GM12878 (cell line): ENCODE measurements at places on chromosomes 7 and 10.

DNA sequence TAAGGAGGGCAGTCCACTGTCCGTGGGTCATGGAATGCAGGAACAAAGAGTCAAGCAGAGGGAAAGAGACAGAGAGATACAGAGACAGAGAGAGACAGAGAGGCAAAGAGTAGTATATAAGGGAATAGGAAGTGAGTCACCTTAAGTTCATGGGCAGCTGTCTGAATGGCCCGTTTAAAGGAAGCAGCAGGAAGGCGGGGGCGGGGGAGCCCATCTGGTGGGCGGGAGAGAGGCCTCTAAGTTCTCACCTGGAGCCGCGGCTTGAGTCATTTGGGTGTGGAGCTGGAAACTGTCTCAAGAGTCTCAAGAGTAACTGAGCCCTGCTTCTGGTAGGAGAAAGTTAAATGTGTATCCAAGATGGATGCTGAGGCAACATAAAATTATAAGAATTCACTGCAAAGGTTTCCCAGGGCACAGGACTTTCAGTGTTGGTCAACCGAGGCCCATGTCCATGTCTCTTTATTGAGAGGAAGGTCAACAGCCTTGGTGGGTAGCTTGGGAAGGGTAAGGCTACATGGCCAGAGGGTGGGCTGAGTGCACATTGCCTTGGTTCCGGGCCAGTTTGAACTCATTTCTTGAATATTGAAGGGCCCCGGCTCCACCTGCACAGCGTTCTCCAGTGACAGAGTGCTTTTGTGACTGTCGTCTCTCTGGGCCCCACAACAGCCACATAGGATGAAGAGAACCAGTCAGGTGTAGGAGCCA lies 85.5 kb upstream of the CACUL1 start:
- H3K36me3 ChIP-seq, result no peaks in the 10 kb centered on the region
- no peak overlapping the region for H3K27ac ChIP-seq
- H3K4me3 ChIP-seq, result no peak overlapping the region
- H3K27me3 ChIP-seq, result no peaks in the 10 kb centered on the region; the same call in 1 of the 2 replicates
- DNase-seq, result no peak

GRCh38 chr10:34967335-34967880 lies 122.7 kb downstream of the CUL2 start:
- no peak overlapping the region for H3K4me3 ChIP-seq
- H3K4me1 ChIP-seq, result no peaks in the 10 kb centered on the region
- H3K36me3 ChIP-seq, result no peaks in the 10 kb centered on the region
- no peak overlapping the region for H3K27ac ChIP-seq

GRCh38 chr10:51894771-51895578 lies 195.6 kb upstream of the CSTF2T start:
- no peak for DNase-seq
- no peaks in the 10 kb centered on the region for H3K27me3 ChIP-seq

- DNase-seq, result no peak
- H3K27ac ChIP-seq, result no peak overlapping the region
- H3K36me3 ChIP-seq, result no peaks in the 10 kb centered on the region
- no peaks in the 10 kb centered on the region for H3K27me3 ChIP-seq
- no peaks in the 10 kb centered on the region for H3K4me1 ChIP-seq
Measured at GRCh38 chr7:72445075-72445474, 32.9 kb upstream of the CALN1 start.

- H3K27me3 ChIP-seq, result no peaks in the 10 kb centered on the region
- peak overlapping the region; percentile 66 for H3K27ac ChIP-seq
Measured at GRCh38 chr7:74306730-74307469, 17.7 kb downstream of the CLIP2 start.

- H3K27me3 ChIP-seq, result no peaks in the 10 kb centered on the region
- H3K27ac ChIP-seq, result no peak overlapping the region
- no peak for DNase-seq
- H3K4me1 ChIP-seq, result peaks cover 20% of the 10 kb centered on the region
- no peaks in the 10 kb centered on the region; the same call in 1 of the 2 replicates for H3K36me3 ChIP-seq
Measured at GRCh38 chr10:102457591-102458150, 6.3 kb upstream of the C10orf95 start.

- peak overlapping the region; percentile 71 for H3K4me3 ChIP-seq
- H3K4me1 ChIP-seq, result no peaks in the 10 kb centered on the region; the same call in 1 of the 2 replicates
- no peaks in the 10 kb centered on the region; the same call in 1 of the 2 replicates for H3K27me3 ChIP-seq
- DNase-seq, result no peak
Measured at GRCh38 chr10:59708816-59709394, 745 bp downstream of the SLC16A9 start.

GRCh38 chr10:110003524-110003885 lies 4.3 kb upstream of the ADD3 start:
- no peaks in the 10 kb centered on the region for H3K27me3 ChIP-seq
- H3K36me3 ChIP-seq, result no peaks in the 10 kb centered on the region
- H3K4me1 ChIP-seq, result peaks cover 18% of the 10 kb centered on the region
- no peak for DNase-seq
- H3K27ac ChIP-seq, result no peak overlapping the region
- no peak overlapping the region for H3K4me3 ChIP-seq

DNA sequence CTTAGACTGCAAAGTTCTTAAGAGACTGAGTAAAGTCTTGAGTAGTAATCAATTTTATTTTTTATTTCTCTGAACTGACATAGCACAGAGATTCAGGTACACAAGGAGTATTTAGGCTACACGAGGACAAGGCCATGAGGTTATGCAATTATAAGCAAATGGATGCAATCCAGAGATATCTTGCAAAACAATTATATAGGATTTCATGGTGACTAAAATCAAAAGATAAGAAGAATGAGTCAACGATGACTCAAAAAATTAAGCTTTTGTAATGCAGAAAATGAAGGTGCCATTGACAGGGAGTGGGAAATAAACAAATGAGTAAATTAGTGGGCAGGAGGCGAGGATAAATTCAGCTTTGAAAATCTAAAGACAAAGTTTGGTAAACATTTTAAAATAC lies 66.7 kb upstream of the MYO3A start:
- H3K4me3 ChIP-seq, result no peak overlapping the region
- H3K27me3 ChIP-seq, result no peaks in the 10 kb centered on the region
- no peak overlapping the region for H3K27ac ChIP-seq
- no peak for DNase-seq
- H3K36me3 ChIP-seq, result no peaks in the 10 kb centered on the region
